ENCODE measurements at places on chromosomes 3 and 15.

DNA sequence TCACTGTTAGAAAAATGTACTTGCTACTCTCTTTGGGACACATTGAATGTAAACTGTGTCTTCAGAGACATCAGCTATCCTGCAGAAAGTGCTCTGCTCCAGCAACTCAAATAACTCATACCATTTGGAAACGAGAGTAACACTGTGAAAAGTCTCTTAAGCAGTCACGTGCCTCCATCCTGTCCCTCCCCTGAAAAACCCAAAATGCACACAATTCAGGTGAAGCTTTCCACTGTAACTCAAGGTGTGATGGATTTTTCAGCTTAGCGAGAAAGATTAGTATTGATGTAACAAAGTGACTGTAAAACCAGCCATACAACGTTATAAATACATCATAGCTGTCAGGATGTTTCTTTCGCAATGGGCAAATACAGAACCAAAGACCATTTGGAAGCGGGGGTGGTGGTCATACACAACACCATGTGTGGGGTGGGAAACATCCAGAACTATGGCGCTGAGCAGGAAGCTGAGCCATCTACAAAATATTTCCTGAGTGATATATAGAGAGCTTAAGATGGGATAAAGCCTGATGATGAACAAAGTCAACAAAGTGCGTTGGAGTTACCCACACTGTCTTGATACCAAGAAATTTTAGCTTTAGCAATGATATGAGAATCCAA is 332.3 kb downstream of the FOXP1 start:
- DNase-seq: no peak

GRCh38 chr3:187737368-187738070 is 7.7 kb downstream of the BCL6 start:
- DNase-seq: no peak

DNA sequence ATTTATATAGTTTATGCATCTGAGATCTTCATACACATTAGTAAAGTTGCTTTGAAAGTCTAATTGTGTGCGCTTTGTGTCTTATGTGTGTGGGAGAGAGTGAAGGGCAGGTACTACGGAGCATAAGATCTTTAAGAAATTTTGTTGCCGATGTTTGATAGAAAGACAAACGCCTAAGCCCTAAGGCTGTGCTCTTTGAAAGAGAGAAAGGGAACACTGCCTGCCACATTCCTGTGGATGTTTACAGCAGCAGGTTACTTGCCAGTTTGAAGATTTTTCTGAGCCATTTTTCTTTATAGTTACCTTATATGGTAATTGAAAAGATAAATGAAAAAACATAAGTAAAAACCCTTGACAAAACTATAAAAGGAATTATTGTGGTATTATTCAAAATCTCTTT is 17.0 kb downstream of the DTWD1 start:
- no peak for DNase-seq

GRCh38 chr3:78605178-78605577 is 1162.6 kb downstream of the ROBO1 start:
- no peak for DNase-seq
